ENCODE measurements at places on chromosomes 12 and 14.

DNA sequence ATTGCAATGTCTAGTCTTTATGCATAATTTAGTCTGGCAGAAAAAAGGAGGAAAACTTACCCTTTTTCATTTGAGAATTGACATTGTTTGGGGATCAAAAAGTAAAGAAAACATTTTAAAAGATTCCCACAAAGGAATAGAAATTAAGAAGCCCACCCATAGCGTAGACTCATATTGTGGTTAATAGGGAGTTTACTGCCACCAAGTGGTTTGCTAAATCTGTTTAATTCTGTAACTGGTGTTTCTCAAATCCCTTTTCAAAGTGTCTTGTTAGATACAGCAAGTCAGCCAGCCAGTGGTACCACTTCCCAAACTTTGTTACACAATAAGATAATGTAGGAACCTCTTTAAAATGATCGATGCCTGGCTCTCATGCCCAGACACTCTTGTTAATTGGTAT is 180.3 kb downstream of the IPO8 start:
- no peak for DNase-seq

- DNase-seq = peak; percentile 66
Measured at GRCh38 chr12:132523576-132524331, 33.8 kb downstream of the FBRSL1 start.

DNA sequence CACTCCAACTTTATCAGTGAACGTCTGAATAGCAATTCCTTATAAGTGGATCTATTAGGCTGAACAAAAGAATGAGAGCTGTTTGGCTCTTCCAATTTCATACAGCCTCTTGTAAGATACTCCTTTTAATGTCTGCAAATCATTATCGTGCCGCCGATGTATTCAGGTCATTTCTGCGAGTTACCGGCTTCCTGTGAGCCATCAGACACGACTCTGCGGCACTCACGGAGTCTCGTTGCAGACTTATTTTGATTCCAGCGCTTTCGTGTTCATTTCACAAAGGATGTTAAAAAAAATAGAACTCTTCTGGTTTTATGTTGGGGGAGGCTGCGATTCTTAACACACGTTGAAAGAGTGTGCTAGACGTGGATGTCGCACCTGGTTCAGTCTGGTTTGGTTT is 106.6 kb downstream of the GLT1D1 start:
- no peak for DNase-seq

DNA sequence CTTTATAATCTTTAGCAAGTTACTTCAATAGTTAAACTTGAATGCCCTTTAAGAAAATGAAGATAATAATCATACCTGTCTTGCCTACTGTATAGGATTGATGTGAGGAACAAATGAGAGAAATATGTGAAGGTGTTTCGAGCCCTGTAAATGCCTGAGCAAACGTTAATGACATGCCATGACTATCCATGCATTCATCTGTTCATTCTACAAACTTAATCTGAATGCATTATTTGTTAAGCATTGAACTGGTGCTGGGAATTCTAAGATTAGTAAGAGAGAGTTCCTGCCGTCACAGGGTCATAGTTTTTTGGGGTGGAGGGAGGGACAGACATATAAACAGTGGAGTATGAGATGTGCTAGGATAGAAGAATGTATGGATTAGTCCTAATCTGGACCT is 111.5 kb upstream of the PRICKLE1 start:
- no peak for DNase-seq

DNA sequence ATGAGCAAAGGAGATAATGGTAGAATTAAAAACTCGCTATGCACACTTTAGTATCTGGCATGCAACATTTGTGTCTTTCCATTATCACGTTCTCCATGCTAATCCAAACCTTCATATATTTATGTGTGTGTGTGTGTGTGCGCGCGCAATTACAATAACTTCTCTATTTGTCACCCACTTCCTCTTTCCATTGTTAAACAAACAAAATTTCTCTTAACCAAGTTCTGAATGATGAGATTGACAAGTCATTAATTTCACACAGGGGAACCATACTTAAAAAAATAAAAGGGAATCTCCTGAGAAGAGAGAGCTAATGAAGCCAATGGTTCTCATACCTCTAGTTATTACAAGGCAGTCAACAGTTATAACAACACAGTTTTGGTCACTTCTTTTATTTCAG is 575.9 kb upstream of the MDGA2 start:
- no peak for DNase-seq

DNA sequence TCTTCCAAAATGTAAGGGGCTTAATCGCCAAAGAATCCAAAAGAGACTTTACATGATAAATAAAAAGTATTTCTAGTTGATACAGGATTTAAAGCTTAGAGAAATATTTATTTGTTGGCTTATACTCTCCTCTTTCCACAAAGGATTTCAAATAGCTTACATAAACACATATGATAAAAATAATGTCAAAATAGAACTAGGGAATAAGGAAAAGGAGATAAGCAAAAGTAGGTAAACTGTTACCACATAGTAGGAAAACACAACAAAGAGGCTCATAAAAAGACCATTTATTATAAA is 387.0 kb downstream of the EGLN3 start:
- no peak for DNase-seq

Measured in CD8-positive, alpha-beta memory T cell (primary cell).